ENCODE measurements at places on chromosomes 7 and 10.

DNA sequence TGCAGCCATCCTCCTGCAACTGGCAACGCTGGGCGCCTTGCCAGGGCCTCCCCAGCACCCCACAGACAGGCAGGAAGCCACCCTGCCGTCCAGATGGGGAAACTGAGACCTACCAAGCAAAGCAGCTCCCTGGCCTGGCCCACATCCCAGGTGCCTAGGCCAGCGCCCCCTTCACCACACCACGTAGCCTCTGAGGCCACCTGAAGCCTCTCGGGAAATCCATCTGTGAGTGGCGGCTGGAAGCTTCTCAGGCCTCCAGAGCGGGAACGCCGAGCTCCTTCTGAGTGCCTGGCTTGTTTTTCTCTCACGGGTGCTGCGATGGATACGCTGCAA lies 58.7 kb downstream of the UNCX start:
- no peak for DNase-seq

DNA sequence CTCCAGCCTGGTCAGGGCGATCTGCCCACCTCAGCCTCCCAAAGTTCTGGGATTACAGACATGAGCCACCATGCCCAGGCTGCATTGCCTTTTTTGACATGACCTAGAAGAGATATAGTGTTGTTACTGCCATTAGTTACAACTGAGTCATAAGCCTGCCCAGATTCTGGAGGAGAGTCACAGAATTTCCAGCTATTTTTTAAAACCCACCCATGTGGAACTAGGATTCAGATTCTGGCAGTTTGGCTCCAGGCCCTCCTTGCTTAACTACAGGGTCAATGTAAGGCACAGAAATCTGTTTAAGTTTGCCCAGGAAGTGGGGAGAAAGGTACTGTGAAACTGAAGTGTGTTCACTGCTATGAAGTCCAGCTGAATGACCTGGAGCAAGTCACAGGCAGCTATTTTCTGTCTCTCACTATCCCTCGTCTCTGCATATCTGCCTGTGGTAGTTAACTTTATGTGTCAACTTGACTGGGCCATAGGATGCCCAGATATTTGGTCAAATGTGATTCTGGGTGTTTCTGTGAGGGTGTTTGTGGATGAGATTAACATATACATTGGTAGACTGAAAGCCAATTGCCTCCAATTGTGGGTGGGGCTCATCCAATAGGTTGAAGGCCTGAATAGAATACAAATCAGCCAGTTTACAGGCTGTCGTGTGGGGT lies 8.4 kb upstream of the MARVELD1 start:
- DNase-seq, result no peak

- DNase-seq, result no peak
These were observed 2.8 kb downstream of the FAM180A start for GRCh38 chr7:135745703-135746312.

DNA sequence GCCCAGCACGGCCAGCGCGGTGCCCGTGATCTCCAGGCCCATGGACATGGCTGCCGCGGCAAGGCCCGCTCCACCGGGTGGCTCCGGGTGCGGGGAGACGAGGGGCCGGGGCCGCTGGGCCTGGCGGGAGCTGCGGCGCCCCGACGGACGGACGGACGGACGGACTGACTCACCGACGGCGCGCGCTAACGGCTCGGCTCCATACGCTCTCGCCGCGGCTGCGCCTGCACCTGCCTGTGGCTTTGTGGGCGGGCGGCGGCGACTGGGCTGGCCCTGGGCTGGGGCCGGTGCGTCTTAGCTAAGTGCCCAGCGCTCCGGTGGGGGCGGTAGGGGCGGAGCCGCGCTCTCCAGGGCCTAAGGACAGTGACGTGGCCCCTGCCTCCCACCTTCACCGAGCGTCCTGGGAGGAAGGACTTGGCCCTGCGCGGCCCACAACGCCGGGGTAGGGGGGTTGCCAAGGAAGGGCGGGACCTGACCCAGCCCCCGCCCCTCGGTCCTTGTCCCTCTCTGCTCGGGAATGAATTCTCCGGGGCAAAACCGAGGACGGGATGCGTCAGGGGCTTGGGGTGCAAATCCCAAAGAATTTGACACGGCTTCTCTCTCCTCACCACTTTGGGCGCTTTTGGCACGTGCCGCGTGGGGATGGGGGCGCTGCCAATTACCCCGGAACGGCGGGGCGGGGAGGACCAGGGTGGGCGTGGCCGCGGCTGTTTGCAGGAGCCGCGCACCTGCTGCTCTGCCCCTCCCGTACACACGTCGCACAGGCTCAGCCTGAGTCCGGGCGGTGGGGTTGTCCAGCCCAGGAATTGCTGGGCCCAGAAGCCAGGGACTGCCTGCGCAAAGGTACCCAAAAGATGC lies at the start of gene CLDN3:
Gene CLDN3 (minus strand): TSS at position 269 of the 858 bp plus-strand sequence. CDS start 221 bp downstream, at position 48.
- DNase-seq, result no peak

GRCh38 chr7:127844707-127845331 lies 186.4 kb downstream of the LRRC4 start:
- DNase-seq, result no peak

DNA sequence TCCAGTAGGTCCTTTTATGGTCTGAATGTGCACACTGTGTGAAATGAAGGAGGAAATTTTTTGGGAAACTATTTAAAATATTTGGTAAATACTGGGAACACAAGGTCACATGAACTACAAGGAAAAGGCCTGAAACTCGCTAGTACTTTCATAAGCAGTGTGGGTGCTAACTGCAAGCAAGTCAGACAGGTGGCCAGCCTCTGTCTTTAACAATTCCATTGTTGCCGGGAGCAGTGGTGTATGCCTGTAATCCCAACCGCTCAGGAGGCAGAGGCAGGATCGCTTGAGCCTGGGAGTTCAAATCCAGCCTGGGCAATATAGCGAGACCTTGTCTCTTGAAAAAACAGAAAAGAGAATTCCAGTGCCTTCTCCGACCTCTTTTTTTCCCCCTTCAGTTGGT lies 37.5 kb downstream of the SMURF1 start:
- DNase-seq, result no peak

DNA sequence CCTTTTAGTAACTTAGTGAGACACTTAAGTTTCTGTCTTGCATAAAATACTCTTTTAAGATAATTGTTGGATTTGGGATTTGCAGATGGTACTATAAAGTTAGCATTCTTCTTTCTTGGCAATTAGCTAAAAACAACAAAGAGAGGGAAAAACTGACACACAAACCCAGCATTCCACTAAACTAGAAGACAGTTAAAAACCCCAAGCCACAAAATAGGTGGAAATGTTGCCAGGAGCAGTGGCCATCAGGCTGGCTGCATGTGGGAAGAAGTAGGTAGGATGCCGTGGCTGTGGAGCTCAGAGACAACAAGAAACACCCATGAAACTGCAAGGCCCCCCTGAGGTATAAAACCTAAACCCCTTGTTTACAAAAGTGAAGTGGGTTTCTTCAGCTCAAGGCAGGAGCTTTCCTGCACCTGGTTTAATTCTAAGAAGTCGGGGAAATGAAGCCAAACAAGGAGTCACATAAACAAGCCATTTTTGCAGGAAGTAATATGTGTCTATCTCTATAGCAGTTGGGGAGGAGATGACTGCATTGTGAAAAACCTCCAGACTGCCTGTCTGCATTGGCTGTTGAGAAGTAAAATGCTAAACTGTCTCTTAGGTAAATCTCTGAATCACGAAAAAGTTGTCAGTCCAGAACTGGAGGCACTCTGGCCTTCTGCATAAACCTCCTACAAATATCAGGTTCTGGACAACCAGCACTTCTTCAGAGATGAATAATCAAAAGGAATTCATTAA lies 9.5 kb downstream of the RAB18 start:
- DNase-seq, result no peak

GRCh38 chr7:610531-611280 lies 91.1 kb upstream of the PDGFA start:
- no peak for DNase-seq

DNA sequence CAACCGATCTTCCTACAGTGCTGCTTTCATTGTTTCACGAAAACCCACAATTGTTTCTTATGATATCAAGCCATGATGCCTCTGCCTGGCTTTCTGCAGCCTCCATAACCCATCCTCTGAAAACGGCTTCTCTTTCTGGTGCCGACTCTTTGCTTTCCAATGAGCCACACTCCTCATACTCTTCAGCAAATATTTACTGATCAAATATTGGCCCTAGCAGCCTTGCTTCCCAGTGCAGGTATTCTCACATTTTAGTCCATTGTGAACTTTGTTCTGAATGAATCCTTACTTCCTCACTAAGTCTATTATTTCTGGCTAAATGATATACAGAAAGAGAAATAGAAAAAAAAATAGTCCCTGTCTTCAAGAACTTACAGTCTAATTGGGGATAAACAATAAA lies 35.5 kb downstream of the LAMB1 start:
- DNase-seq, result no peak

DNA sequence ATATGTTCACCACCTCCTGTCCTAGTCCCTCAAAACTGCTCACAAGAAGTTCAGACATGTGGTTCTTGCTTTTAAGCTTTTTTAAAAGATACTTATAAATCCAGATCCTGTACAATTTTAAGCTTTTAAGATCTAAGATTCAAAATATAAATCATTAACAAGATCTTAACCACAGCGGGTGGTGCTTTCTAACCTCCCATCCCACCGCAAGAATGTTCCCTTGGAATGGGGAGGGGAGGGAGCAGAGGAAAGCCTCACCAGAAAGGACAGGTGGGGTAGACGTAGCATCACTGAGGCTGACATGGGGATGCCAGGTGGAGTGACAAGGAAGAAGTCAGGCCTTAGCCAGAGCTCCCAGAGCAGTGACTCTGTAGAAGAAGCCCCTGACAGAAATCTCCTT lies 133.5 kb downstream of the C1GALT1 start:
- no peak for DNase-seq
